ENCODE measurements at places on chromosomes 5 and 9.

DNA sequence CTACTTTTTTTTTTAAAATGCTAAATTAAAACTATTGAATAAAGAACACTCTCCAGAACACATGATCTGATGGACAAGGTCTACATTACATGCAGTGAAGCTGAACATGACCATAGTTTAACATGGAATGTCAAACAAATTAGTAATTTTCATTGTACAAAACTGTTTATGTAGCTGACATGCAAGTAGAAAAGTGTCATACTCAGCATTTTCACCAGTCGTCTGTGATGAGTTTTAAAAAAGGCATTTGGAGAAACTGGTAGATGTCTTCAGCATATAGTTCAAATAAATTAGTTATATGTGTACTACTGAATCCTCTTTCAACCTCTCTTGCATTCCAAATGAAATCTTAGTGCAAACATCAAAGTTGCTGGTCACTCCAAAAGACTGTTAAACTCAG is 301.9 kb downstream of the FER start:
- DNase-seq = no peak

DNA sequence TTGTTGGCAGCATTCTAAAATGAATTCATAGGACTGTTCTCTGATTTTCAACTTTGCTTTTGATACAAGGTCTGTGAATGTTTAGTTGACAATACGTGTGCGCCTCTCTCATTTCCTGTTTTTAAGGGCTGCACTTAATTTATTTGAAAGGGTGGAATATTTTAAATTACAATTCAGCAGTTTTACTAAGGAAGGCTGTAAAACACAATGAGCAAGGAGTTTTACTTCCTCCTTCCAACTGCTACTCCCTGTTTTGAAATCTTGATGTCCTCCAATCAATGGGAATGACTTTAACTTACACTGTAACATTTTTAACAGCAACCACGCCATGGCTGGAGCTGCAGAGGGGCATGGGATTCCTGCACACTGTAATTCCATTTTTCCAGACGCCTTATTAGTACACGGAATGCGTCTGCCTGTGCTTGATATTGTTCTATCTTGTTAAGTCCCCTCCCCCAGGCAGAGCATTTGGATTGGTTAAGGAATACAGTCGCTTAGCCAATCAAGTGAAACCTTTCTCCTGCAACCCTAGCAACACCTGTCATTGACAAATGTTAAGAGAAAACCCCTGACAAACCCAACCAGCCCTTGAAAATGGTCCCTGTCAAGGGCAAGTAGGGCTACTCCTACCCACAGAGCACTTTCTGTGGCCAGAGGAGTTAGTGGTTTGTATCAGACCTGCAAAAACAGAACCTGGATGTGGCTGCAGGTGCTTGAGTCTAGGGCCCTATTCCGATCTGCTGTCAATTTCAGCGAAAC is 12.5 kb upstream of the ZSWIM6 start:
- no peak for DNase-seq

- no peak for DNase-seq
These were observed 58.5 kb upstream of the MYO10 start for GRCh38 chr5:16994565-16994964.

GRCh38 chr9:99593610-99594009 is 228.1 kb upstream of the NR4A3 start:
- no peak for DNase-seq

- no peak for DNase-seq
These were observed 2.5 kb downstream of the STOM start for GRCh38 chr9:121367306-121368137.

DNA sequence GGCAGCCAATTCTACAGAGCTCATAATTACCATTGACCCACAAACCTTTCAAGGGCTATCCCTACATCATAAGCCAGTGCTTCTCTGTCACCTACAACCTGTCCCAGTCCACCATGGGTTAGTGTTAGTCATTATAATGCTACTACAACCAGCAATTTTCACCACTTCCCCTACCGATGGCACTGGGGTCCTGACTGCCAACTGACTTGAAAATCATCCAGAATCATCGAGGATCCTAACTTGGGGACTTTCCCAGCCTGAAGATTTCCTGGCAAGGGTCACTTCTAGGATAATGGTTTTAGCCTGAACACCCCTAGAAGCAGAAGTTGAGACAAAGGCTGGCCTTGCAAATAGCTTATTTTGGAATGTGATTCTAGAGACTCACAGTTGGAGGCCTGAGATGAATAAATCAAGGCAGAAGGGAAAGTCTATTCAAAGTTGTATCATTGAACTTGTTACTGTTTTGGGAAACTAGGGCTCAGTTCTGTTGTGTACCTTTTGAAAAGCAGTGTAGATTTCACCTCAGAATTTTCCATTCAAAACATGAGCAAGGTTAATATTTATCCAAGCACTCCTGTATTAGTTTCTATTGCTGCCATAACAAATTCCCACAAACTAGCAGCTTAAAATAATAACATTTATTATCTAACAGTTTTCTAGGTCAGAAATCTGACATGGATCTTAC is 633.0 kb downstream of the LRRC70 start:
- DNase-seq = no peak

- no peak for DNase-seq
These were observed 124.6 kb upstream of the SARDH start for GRCh38 chr9:133862585-133863256.

All from activated CD4-positive, alpha-beta T cell treated with anti-CD3 and anti-CD28 coated beads, Interleukin-2, amount 50 U/mL, for 24 hours (primary cell).